ENCODE measurements at places on chromosomes 1 and 21.

DNA sequence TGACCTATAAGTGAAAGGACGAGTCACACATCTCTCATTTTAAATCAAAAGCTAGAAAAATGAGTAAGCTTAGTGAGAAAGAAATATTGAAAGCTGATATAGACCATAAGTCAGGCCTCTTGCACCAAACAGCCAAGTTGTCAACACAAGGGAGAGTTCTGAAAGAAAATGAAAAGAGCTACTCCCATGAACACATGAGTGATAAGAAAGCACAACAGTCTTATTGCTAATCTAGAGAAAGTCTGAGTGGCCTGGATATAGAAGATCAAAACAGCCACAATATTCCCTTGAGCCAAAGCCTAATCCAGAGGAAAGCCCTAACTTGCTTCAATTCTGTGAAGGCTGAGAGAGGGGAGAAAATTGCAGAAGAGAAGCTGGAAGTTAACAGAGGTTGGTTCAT lies 175.0 kb downstream of the SMYD3 start:
- peak; percentile 10 for DNase-seq

- DNase-seq = no peak
Observed at GRCh38 chr1:27648602-27649305, 13.8 kb upstream of the FGR start.

DNA sequence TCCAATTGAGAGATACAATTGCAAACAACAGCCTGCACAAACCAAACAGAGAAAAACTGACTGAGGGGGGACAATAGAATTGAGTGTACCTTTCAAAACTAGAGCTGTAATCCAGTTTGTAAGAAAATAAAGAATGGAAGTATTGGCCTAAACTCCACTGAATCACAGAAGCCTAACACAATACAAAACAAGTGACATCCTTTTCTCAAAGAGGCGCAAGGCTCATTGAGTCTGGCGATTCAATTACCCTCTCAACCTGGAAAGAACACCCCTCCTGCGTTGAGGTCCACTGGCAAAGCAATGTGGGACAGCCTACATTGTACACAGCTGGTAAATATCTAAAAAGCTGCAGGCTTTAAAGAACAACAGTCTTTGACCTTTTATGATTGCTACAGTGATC lies 182.6 kb downstream of the DPYD start:
- no peak for DNase-seq

- DNase-seq = no peak
Observed at GRCh38 chr1:226491093-226491850, 57.3 kb upstream of the STUM start.

GRCh38 chr1:6601923-6602668 lies 573 bp downstream of the KLHL21 start:
- DNase-seq = no peak

- DNase-seq = no peak
Observed at GRCh38 chr1:181947441-181947840, 114.1 kb downstream of the ZNF648 start.
